ENCODE measurements at places on chromosomes 1 and 21.

GRCh38 chr1:151005729-151006319, 878 bp downstream of the MINDY1 start:
- DNase-seq: no peak

GRCh38 chr1:92837062-92837461, 5.2 kb downstream of the RPL5 start:
- DNase-seq: no peak

DNA sequence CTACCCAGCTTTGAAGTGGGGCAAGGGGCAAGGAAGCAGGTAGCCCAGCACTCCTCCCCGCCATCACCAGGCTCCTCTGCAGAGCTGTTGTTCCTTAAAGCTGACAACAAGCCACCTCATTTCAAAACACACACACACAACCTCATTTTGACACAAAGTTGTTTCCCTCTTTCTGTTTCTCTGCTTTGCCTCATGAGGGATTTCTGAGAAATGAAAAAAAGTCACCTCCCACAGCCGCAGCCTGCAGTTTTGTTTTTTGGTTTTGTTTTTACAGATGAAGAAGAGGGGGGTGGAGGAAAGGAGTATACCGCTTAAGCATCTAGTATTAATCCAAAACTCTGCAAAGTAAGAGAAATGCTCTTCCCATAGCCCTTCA, 12.1 kb downstream of the MCL1 start:
- DNase-seq: no peak

- DNase-seq: no peak
These were observed 113.7 kb downstream of the FAF1 start for GRCh38 chr1:50846224-50846839.

DNA sequence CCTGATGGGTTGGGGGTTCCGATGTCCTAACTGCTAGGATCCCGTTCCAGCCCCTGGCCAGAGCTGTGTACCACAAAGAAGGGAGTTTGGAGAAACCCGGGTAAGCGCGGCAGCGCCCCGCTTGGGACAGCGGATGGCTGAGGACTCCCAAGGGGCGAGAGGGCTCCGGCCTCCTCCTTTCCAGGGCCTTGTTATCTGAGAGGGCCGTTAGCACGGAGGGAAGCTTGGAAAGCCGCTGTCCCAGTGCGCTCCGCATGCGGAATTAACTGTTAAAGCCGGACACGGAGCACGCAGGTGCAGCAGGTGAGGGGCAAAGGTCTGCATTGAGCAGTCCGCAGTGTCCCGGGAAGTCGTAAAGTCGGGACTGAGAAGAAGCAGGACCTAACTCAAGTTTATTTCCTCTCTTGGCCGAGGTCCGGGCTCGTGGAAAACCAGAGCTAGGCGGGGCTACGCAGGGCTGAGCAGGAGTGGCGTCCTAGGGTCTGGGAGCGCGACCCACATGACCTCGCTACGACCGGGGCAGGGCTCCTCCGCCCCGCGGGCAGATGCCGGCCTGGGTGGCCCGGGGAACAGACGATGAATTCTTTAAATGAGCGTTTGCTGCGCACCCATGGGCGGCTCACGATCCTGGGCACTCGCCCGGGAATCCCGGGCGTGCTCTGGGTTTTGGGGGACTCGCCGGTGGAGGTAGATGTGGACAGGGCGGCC, 4.5 kb downstream of the LHX4 start:
- no peak for DNase-seq
